Retina (tissue), 1 donor: ENCODE measurements at places on chromosomes 4 and X.
A peak's percentile ranks its signal among the peaks of the same experiment; 100 is the strongest.

GRCh38 chrX:133742602-133743305, 242.6 kb downstream of the GPC3 start:
- DNase-seq: no peak

GRCh38 chr4:66959207-66959606, 586.1 kb downstream of the CENPC start:
- DNase-seq: no peak

DNA sequence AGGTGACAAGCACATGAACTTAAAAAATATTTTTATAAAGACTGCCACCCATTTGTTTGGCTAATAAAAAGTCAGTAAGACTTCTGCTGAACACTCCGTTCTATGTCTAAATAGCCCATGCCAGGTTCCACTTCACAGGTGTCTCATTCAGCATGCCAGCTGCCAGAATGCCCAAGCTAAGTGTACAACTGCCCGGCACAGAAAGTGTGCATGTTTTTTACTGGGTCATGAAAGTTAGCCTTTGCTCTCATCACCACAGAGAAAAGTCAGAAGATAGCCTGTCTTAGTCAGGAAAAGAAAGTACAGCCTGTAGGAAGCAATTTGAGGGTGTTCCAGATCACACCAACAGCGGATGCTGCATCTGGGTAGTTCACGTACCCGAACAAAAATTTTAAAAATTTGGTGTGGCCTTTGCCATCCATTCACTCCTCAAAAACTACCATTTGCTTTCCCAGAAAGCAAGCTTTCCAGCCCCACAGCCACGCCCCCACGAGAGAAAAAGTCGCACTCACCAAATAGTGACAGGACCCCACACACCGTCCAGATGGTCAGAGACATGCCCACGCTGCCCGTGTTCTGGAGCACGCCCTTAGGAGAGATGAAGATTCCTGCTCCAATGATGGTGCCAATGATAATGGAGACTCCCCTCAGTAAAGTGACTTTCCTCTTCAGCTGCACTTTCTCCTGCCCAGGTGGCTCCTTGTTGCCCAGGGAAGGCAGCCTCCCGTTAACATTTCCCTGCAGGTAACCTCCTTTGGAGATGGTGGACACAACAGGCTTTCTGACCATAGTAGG, 671 bp downstream of the SLC7A11 start:
- no peak for DNase-seq

GRCh38 chr4:54004463-54004862, 59.9 kb downstream of the CHIC2 start:
- no peak for DNase-seq

DNA sequence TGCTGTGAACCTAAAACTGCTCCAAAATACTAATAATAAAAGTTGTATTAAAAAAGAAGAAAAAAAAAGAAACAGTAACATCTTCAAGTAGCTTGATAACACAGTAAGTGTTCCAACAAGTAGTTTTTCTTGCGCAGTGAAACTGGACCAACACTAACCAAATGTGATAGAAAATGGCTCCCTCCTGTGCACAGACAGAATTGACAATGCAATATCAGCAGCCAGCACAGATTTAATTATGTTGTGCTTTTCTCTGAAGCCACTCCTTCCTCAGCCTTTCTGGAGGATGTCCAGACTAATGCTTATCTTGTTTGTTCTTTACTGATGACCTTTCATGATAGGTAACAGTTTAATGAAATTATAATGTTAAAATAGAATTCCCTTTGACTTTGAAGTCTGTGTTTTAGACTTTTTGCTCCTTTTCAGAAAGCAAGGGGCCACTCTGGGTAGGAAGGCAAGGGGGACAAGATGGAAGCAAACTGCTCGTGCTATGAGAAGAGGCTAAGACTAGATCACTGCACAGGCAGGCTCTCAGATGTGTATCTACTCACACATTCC, 147.1 kb upstream of the RPL34 start:
- peak; percentile 35 for DNase-seq

DNA sequence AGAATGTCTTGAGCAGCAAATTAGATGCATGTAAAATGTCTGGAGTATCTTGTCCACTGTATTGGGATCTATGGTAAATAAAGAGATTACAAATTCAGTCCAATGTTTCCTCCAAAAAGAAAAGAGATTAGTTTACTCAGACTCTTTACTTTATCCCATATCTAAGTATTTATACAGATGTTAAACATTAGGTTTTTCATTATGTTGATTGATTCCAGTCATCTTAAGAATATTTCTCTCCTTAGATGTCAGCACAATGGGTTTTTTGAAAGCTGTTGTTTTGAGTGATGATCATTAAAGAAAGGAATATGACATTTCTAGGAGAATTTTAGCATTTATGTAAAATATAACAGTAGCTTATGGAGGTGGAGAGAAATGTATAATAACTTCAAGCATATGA, 938.9 kb downstream of the C4orf33 start:
- no peak for DNase-seq

- no peak for DNase-seq
Measured at GRCh38 chr4:3708103-3708510, 58.1 kb upstream of the ADRA2C start.

- DNase-seq: no peak
Measured at GRCh38 chr4:85531560-85532341, 56.8 kb downstream of the ARHGAP24 start.

DNA sequence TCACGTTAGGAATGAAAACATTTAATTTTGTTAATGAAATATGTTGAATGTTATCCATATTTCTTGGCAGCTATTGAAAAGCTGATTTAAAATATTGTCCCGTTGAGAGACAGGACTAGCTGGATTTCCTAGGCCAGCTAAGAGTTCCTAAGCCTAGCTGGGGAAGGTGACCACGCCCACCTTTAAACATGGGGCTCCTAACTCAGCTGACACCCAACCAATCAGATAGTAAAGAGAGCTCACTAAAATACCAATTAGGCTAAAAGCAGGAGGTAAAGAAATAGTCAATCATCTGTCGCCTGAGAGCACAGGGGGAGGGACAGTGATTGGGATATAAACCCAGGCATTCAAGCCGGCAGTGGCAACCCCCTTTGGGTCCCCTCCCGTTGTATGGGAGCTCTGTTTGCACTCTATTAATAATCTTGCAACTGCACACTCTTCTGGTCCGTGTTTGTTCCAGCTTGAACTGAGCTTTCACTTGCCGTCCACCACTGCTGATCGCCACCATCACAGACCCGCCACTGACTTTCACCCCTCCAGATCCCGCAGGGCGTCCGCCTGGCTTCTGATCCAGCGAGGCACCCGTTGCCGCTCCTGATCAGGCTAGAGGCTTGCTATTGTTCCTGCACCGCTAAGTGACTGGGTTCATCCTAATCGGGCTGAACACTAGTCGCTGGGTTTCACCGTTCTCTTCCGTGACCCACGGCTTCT, 308.9 kb downstream of the GLUD2 start:
- DNase-seq: no peak

DNA sequence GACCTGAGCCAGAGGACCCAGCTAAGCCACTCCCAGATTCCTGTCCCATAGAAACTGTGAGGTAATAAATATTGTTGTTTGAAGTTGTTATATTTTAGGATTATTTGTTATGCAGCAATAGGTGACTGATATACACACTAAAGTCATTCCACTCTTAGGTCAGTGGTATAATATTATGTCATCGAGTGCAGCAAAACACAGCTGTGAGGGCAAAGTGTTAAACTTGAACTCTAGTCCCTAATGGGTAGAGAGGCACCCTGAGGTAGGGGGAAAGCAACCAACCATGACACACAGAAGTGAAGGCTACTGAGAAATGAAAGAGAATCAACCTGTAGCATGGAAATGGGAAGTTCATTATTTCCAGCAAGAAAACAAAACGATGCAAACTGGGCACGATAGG, 66.6 kb downstream of the ATXN3L start:
- DNase-seq: no peak

DNA sequence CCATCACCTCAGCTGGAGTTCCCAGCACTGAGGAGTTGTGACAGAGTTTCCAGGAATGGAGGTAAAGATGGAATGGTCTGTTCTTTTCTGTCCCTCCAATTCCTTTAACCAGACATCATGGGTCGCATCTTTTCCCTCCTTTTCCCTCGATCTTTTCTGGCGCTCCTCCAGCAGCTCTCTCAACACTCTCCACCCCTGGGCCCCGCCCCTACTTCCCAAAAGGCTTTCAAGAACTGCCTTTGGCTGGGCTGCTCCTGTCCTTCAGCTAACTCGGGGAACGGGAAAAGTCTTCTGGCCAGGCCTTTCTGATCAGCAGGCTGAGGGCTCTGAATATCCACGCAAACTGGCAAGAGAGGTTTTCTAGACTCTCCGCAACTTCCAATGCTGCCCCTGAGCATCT, 34.0 kb downstream of the UTP14A start:
- DNase-seq: no peak

DNA sequence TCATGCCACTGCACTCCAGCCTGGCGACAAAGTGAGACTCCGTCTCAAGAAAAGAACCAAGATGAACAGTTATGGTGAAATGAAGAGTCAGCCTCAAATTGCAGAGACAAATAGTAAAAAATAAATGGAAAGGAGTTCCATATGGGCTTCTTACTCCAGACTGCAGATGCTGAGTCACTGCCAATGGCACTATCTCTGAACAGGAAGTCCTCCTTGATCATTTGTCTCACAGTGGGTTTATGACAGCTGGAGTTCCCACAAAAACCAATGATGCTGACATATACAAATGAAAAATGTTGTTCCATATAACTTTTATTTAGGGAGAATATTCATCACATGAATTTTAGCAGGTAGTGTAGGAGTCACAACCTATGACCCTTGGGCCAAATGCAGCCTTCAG, 631.6 kb downstream of the PCDH18 start:
- no peak for DNase-seq

- no peak for DNase-seq
Measured at GRCh38 chr4:109930464-109930863, 17.8 kb downstream of the EGF start.

DNA sequence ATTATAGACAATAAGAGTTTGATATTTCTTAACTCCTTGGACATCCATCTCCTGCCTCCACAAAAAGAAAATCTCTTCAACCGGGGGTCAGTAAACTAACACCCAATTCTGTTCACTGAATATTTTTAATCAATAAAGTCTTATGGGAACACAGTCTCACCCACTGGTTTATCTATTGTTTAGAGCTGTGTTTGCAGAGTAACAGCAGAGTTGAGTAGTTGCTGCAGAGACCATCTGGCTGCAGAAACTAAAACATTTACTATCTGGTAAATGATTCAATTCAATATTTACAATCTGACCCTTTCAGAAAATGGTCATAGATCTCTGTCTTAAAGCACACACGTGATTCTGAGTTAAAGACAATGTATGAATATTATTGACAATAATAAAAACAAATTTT, 94.0 kb downstream of the TMA16 start:
- DNase-seq: no peak

GRCh38 chr4:181933471-181933870, 309.7 kb upstream of the TENM3 start:
- DNase-seq: no peak

- DNase-seq: no peak
Measured at GRCh38 chrX:45824471-45824870, 623.8 kb upstream of the DIPK2B start.

DNA sequence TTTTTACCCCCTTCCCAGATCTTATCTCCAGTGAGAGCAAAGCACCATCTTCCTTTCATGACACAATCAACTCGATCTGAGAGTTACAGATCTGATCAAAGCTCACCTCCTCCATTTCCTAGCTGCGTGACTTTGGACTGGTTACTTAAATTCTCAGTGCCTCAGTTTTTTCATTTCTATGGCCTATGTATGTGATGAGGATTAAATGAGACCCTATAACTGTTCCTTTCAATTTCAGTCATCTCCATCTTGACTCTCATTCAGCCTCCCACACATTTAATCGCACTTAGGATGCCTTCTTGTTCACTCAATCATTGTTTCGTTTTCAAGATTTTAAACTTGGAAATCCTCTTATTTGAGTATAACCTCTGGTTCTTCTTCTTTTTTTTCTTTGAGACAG, 20.1 kb upstream of the CXCR3 start:
- no peak for DNase-seq

DNA sequence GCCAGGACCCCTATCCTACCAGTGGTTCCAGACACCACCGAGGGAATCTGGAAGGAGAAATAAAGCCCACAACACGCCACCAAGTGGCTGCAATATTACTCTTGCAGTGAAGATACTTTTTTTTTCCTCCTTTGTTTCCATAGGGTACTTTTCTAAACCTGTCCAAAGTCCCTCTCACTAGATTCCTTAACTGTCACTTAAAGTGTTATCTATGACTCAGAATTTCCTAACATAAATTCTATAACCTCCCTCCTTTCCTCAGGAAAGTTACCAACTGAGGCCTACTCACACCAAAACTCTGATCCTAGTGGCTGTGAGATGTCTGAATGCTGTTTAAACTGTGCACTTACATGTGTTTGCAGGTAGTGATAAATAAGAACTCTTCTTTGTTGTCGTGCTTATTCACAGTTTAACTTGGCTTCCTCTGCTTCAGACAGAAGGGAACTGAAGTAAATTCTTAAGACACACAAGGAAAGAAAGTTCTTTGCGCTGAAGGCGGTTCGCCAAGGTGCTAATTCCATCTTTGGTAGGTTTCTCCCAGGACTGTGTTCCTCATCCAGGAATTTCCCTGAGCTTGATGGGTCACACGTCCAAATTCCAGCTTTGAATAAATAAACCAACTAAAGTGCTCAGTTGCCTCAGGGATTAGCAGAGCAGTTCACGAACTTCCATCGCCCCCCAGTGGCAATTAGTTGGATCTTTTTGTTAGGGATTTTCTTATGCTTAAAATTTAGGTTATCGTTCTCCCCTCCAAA, 10.7 kb upstream of the HCCS start:
- peak; percentile 44 for DNase-seq
